Endothelial cell (in vitro differentiated cells): ENCODE measurements at places on chromosomes 7 and 10.

- DNase-seq = no peak
Observed at GRCh38 chr10:124896751-124897150, 45.2 kb upstream of the ZRANB1 start.

- no peak for DNase-seq
Observed at GRCh38 chr10:132418527-132419416, 21.8 kb downstream of the PWWP2B start.

DNA sequence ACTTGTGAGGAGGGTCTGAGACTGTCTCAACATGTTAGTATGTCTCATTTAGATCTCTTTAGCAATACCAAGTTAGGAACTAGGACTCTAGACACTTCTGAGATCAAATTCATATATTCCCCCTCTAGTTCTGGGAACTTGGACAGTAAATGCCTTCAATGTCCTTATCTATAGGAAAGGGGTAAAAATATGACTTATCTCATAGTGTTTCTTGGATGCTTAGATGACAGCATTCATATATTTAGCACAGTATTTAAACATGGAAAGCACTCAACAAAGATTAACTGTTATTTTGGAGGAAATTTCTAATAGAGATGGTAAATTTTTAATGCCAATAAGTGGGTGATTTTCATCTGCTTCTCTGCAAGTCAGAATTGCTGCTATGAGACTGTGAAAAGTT is 154.6 kb downstream of the CTNNA3 start:
- no peak for DNase-seq

GRCh38 chr10:48934672-48935501 is 4.8 kb downstream of the LRRC18 start:
- no peak for DNase-seq

GRCh38 chr10:34732926-34733325 is 82.2 kb downstream of the PARD3 start:
- no peak for DNase-seq

DNA sequence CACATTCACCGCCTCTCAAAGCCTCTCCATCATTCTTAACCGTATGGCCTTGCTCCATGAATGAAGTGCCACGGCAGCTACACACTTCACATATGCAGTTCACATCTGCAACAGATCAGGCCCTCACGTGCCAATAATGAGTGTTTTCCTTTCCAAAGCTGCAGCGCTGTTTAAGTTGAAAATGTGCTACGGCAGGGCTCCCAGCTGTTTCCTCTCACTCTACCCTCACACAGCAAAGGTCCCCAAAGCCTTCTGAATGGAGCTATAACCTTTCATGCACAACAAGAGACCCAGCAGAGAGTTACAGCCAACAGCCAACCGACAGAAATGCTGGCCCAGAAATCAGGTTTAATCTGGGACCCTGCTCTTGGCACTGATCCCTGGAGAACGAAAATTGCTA is 236.1 kb downstream of the ELMO1 start:
- no peak for DNase-seq

DNA sequence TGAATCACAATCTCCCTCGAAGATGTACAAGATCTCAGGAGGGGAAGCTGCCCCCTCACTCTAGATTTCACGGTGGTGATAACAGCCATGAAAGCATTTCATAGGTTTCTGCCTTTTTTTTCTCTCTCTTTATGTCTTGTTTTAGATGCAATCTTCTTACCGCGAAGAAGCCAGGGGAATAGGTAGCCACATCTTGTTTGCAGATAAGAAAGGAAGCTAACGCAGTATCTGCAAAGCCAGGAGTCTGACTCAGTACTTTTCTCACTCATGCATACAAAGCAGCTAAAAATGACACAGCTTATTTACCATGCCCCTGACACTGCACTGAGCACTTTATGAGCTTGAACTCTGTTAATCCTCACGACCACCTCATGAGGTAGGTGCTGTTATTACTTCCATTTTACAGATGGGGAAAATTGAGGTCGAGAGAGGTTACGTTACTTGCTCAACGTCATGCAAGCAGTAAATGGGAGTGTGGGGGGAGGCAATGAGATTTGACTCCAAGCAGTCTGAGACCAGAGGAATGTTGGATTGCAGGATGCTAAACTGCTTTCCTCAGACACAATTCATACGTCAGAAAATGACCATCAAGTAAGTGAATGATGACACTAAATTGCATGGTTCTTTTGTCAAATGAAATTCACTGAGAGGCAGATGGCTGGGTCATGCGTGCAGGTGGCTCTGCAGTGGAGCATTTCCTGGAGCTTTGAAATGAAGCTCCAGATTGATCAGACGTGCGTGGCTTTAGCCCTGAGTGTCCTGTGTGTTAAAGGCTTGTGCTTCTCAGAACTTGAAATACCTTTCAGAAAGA is 3.3 kb downstream of the MAP3K8 start:
- DNase-seq = no peak

DNA sequence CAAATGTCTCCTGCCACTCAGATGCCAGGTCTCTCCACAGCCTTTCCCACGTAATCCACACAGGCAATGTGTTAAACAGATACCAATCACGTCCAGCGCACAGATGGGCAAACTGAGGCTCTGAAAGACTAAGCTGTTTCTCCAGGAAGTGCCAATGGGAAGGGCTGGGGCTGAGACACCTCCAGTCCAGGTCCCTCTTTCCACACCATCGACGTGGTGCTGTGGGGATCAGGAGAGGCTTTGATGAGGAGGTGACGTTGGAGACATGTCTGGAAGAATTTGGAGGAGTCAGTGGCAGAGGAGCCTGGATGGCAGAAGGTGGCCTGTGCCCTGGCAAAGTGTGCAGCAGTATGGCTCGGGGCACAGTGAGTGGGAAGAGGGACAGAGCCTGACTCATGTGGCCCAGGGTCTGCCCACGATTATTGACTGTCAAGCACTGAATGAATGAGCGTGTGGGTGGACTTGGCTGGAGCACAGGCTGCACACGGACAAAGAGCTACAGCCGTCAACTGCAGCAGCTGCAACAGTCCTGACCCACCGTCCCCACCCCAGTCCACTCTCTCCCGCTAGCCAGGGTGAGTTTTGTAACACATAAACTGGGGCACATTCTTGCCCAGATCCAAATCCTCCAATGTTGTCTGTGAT is 40.8 kb upstream of the HSPA12A start:
- DNase-seq = no peak

- peak; percentile 45 for DNase-seq
Observed at GRCh38 chr10:35336921-35337823, 863 bp downstream of the CCNY start.

DNA sequence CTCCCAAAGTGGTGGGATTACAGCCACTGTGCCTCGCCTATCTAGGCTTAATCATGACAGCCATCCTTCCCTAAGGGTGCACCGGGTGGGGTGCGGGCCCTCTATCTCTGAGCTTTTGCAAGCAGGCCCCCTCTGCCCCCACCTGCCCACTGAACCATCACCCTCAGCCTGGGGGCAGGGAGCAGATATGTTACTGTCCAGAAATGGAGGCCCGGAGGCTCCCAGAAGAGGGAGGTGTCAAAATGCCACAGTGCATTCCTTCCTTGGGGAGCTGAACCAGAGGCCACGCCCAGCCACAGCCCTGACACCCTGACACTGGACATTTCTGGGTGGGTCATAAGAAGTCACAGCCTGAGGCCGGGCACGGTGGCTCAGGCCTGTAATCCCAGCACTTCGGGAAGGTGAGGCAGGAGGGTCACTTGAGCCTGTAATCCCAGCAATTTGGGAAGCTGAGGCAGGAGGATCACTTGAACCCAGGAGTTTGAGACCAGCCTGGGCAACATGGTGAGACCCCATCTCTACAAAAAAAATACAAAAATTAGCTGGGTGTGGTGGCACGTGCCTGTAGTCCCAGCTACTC is 129.8 kb upstream of the TNRC18 start:
- no peak for DNase-seq

- DNase-seq = peak; percentile 15
Observed at GRCh38 chr7:93146036-93146435, 2.1 kb downstream of the SAMD9L start.

DNA sequence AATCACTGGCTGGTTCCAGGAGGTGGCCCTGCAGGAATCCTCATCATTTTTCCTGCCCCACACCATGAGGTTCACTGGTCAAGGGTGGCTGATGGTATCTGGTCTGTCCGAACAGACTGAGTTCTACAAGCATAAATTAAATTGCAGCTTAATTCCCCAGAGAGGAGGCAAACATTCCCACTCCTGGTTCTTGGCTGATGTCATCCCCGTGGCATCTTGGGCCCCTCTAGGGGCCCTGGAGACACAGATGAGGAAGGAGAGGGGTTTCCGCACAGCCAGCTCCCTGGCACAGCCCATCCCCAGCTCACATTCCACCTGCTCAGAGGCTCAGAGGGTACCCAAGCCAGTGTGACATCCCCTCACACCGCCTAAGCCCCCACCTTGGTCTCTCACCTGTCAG is 5.3 kb upstream of the KLRG2 start:
- no peak for DNase-seq

DNA sequence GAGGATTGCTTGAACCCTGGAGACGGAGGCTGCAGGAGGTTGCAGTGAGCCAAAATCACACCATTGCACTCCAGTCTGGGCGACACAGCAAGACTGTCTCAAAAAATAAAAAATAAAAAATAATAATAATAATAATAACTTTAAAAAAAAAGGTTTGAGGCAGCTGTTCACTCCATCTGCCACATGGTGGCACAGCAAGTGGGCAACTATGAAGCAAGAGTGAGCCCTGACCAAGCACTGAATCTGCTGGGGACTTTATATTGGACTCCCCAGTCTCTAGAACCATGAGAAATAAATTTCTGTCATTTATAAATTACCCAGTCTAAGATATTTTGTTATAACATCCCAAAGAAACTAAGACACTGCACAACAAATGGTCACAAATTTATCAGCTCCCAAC is 14.6 kb upstream of the BRI3 start:
- DNase-seq = no peak

DNA sequence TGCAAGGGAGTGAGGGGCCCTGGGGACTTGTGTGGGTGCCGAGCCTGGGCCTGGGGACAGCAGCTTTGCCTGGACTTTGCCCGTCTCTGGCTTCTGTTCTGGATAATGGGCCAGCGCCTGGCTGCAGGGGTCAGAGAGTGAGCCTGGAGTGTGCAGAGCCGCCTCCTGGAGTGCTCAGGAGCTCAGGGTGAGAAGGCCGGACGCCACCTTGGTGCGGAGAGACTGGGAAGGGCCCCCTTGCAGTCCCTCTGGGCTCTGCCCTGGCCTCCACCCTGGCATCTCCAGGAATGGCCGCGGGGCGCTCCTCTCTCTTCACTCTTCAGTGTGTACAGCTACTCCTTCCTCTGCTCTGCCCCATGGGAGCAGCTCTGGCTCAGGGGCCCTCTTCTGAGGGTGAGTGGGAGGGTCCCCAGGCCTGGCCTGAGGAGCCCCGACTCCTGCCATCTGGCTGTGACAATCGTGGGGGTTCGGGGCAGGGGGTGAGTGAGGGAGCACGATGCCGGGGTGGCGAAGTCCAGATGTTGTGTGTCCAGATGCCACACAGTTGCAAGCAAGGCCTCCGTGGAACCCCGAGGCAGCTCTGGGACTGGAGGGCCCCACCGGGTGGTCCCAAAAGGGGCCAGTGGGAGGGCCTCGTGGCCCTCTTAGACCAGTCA is 187.1 kb downstream of the DNAJB6 start:
- no peak for DNase-seq

DNA sequence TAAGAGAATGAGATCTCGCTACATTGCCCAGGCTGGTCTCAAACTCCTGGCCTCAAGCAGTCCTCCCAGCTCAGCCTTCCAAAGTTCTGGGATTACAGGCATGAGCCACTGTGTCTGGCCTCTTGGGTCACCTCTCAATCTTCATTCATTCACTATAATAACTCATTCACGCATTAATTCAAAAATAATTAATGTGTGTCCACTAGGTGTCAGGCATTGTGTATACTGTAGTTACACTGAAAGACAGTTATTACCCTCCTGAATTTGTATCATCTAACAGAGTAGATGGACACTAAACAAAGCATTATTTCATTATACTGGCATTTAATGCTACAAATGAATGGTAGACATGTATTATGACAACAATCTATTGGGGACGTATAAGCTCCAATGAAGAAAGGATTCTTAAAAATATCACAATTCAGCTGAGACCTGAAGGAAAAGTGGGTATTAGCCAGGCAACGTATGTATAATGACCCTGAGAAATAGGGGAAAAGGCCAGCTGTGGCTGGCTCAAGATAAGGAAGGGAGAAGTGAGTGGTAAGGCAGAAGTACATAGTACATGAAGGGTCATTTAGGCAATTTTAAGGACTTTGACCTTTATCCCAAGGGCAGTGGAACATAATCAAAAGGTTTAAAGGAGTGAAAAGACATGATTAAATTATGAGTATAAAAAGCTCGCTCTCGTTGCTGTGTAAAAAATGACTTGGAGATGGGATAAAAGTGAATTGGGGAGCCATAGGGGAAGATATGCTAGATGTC is 150.7 kb downstream of the BTAF1 start:
- DNase-seq = no peak

GRCh38 chr7:103073989-103074518 is 542 bp downstream of the FBXL13 start:
- peak; percentile 12 for DNase-seq

DNA sequence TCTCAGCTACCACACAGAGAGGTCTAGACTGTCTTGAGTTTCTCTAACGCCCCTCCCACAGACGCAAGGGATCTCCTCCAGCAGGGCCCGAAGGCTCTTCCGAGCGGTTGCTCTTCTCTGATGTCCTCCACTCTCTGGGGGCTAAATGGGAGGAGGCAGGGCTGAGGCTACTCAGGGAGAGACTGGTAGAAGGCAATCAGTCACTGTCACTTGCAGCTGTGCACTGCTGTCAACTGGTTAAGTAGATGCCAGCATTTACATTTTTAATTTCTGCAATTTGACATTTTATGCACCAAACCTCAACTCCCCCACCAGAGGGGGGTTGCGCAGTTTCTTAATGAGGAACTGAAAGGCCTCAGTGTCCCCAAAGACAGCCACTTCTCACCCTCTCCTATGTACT is 442.8 kb downstream of the PLXNA4 start:
- DNase-seq = no peak

GRCh38 chr10:6578251-6578771 is 1.8 kb downstream of the PRKCQ start:
- DNase-seq = no peak

- DNase-seq = no peak
Observed at GRCh38 chr10:86522510-86522855, 891 bp upstream of the WAPL start.

DNA sequence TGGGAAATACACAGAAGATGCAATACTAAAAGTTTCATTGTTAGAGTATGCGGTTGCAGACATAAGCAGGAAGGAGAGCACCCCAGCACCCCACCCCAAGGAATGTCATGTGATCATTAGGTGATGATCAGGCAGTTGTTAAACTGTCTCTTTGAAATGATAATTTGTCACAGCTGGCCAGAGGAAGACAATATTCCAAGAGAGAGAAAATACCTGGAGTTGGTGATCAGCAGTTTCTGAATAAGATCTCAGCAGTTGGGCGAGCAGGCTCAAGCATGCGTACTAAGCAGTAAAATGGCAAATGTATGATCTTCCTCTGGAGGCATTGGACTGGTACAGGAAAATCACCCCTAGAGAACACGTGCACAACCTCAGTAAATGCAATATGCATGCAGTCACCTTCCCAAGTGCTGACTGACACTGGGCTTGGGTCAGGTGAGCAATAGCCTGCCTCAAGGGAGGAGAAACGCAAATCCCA is 250.1 kb upstream of the MBL2 start:
- no peak for DNase-seq

DNA sequence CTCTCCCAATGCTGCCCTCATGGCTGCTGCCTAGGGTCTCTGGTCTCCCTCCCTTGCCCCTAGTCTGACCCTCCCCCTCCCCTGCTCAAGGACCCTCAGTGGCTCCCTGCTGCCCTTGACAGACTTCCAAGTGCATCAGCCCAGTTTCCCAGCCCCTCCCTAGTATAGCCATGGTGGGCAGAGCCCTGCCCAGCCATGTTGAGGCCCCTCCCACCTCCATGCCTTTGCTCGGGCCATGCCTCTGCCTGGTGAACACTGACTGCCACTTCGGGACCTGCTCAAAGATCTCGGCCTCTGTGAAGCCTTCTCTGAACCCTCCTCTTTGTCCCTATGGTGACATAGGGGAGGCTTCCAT is 73.2 kb downstream of the MYL10 start:
- no peak for DNase-seq
